Activated CD4-positive, alpha-beta T cell treated with anti-CD3 and anti-CD28 coated beads, Interleukin-2, amount 10 ng/mL, durations not matched to agents 24 days and 14 days (primary cell): ENCODE measurements at places on chromosomes 2 and 18.

DNA sequence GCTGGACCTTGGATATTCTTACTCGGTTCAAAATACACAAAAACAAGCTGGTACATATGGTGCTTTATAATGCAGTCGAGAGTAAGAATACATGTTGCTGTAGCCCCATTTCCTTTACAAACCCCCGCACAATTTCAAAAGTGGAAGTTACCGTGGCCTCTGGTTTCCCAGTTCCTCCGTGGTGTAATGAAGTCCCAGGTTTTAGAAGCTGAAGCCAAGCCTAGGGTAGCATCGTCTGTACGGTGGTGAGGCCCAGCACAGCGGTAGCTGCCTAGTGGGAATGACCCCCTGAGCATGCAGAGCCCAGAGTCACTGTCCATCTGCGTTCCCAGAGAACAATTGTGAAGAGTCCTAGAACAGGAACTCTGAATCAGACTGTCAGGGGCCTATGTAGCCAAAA lies 171.8 kb downstream of the ASXL3 start:
- DNase-seq: no peak

DNA sequence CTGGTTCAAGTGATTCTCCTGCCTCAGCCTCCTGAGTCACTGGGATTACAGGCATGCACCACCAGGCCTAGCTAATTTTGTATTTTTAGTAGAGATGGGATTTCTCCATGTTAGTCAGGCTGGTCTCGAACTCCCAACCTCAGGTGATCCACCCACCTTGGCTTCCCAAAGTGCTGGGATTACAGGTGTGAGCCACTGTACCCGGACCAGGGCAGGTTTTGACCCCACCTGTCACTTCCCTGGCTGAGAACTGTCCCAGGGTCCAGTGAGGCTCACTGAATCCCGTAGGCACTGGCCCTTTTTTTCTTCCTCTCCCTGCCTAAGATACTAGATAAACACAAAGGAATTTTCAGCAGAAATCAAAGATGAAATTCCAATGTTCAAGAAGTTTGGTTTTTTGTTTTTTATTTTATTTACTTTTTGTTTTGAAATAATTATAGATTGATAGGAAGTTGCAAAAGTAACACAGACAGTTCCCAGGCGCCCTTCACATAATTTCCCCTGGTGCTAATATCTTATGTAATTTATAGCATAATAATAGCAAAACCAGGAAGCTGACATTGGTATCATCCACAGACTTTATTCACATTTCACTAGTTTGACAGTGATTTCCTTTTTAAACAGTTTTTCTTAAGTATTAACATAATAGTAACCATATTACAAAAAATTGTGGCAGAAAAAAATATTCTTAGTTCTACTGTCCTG lies 52.4 kb upstream of the B3GNT7 start:
- DNase-seq: no peak

GRCh38 chr2:9091811-9092210 lies 88.3 kb upstream of the MBOAT2 start:
- DNase-seq: no peak

DNA sequence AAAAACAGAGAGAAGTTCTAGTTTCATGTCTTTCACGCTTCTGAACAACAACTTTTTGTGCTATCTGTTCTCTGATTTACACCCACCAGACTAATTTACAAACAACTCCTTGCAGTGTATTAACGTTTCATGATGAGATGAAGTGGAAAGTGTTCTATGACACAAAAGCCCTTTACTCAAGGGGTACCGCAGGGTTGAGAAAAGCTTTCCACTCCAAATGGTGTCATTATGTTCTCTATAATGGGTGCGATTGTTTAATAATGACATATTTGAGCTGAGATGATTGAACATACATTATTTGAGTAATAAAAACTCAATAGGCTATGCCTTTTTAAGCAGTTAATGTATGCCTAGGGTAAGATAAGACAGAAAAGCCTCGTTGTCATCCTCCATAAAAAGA lies 76.3 kb downstream of the ACTR3 start:
- DNase-seq: no peak

DNA sequence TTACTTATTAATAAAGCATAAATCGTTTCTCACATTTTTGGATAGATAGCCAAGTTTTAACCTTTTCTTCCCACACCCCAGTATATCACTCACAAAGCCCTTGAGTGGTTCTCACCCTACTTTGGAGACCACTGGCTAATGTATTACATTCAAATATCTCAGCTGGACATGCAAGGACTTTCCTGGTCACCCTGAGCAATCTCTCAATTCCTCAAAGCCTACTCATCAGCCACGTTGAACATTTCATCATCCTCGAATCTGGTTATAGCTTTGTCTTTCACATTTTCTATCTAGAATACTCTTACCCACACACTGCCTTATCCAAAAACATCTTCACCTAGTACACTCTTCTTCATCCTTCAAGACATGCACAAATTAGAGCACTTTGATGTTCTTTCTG lies 71.1 kb upstream of the MAPRE2 start:
- no peak for DNase-seq

GRCh38 chr2:223669453-223670225 lies 67.5 kb upstream of the SCG2 start:
- DNase-seq: no peak
